ENCODE measurements at places on chromosomes 6 and 20.

GRCh38 chr6:7591770-7592169, 1.8 kb downstream of the SNRNP48 start:
- DNase-seq, result no peak

DNA sequence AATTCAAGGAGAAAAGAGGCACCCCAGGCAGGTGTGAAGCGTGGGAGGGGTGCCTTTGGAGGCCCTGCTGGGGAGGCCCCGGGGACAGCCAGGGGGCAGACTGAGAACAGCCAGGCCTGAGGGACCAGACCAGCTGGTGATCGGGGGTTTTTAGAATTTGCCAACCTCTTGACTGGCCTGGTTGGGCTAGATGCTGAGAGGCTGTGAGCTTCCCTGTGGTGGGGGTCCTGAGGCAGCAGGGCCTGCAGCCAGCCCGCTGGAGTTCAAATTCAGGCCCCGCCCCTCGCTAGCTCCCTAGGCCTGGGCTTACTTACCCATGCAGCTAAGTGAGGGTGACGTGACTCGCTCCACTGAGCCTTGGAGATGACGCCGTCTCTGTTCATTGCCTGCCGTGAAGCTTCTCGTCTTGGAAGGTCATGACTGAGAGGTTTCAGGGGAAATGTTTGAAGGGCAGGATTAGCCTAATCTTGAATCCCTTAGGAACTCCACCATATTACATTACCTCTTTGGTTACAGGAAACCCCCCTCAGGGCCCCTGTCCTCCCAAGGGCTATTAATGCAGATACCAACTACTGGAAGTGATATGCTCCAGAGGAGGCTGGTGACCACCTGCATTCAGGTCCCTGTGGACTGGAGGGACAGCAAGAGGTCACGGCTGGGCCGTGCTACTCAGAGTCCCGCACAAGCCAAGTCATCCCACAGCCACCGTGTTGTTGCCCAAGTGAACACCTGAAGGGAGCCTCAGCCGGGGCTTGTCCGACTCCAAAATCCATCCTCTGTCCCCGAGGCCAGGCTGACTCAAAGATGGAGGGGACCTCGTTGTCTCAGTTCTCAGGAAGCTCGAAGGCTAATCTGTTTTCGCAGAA, 73.9 kb upstream of the DUSP22 start:
- no peak for DNase-seq

DNA sequence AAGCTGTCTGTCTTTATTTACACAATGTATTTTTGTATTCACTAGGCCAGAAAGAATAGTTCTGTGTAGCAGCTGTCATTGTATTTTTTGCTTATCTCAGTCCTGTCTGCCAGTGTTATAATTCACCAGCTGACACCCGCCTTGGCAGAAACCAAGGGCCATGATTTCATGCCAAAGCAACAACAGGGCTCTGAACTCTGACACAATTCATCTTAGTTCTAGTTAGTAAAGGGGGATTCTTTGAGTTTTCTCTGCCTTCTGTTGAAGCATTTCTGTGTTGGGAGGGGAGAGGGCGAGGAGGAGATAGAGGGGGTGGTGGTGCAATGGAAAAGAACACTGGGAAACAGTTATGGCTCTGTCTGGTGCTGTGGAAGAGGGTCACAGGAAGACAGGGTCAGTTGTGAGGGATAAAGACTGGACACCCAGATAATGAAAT, 684.6 kb upstream of the MARCKS start:
- DNase-seq, result peak; percentile 65

- DNase-seq, result peak; percentile 69
Measured at GRCh38 chr6:132380358-132381029, 20.8 kb downstream of the MOXD1 start.

GRCh38 chr6:13250703-13251102, 77.6 kb downstream of the TBC1D7 start:
- no peak for DNase-seq

GRCh38 chr20:235891-236290, 8.8 kb downstream of the DEFB129 start:
- peak; percentile 1 for DNase-seq

Measured in right lung (tissue), 10 donors.